ENCODE measurements at places on chromosomes 2 and 18.

- no peak for DNase-seq
Observed at GRCh38 chr2:23347471-23348092, 37.4 kb upstream of the KLHL29 start.

DNA sequence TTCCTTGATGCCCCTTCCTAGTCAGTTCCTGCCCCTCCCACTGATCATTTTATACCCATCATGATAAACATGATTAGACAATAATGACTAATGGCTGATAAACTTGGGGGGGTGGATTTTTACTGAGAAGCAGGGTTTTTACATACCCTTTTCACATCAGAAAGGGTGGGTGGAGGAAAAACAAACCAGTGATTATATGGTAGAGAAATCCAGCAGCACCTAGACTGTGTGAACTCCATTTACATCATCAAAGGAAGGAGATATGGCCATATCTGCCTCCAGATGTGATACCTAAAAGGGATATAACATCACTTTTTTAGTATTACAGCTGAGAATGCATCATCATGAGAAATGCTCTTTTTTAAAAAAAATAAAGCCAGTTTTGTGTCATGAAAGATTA is 89.9 kb downstream of the ANKRD12 start:
- DNase-seq = no peak

DNA sequence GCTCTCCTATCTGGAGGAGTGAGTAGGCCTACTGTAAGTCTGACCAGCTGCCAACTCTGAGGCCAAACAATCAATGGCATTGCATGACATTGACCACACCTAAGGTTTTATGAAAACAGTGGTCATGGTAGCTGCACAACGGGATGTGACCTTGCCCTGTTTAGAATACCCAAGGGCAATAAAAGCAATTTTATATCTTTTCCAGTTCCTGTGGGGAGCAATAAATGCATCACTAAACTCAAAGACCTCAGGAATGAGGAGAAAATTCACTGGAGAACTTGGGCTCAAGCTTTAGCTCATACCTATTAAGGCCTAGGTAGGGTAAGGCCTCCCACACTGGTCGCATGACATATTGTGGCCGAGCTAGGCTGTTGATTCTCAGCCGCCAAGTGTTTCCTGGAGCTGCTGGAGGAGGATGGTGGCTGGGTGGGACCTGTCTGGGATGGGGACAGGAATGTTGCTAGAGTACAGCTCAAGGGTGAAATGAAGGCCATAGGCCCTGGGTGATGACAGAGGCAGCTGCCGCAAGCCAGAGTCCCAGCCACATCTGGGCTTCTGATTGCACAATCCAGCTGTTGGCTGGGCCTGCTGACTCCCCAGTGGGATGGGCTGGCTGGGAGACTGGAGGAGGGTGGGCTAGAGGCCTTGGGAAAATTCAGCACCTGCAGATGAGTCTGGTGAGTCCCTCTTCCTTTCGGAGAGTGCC is 313.7 kb downstream of the CYP26B1 start:
- no peak for DNase-seq

- DNase-seq = no peak
Observed at GRCh38 chr18:45621061-45621511, 5.8 kb downstream of the SLC14A2 start.

GRCh38 chr2:144707736-144708326 is 187.9 kb upstream of the ZEB2 start:
- no peak for DNase-seq

- DNase-seq = no peak
Observed at GRCh38 chr18:75036917-75037688, 171.8 kb downstream of the PTGR3 start.

DNA sequence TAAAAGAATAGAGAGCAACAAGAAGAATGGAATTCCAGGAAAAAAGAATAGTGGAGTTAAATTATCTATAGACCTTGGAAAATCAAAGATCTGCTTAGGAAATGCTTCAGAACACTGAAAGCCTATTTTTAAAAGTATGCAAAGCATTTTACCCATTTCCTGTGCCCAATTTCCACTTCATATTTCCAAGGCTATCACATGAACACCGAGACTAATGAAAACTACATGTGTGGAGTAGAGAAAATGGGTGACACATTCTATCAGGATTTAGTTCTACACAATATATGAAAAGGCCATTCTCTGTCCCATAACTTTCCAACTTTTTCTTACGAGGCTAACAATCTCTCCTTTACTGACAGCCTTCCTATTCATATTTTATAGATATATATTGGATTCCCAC is 279.4 kb downstream of the CCDC178 start:
- DNase-seq = no peak

DNA sequence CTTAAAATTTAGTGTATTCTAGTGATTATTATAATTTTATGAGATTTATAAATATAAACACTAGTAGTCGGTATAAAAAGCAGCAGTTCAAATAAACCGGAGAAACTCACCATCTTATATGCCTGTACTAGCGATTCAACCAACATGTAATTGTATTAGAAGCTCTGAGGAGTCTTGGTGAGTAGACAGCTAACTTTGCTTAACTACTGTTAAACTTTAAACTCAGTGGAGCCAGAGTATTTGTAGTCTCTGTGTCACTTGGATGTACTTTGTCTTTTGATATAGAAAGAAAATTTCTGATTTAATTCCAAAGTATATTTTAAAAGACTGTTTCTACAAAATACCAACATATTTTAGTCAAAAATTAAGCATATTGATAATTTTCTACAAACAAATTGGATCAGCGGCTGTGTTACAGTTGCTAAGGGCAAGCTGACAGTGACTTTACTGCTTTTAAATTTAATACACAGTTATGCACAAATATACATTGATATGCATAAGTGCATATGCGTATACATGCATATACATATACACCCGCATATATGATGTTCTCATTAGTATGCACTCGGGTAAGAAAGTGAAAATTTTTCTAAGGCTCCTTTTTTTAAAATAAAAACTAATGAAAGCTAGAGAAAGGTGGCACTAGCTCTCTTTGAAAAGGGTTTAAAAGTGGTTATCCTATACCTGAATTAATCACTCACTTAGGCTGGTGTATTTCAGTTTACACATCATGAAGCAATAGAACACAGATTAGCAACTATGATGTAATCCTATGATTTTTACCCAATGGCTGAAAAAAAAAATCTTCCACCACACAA is 374.5 kb downstream of the NCKAP5 start:
- no peak for DNase-seq

- DNase-seq = no peak
Observed at GRCh38 chr2:170814533-170815230, 2.0 kb upstream of the GAD1 start.

Measured in esophagus squamous epithelium (tissue), 5 donors.